ENCODE measurements at places on chromosomes 12 and 14. TPM values are rescaled to one million over a fixed set of nuclear protein-coding genes. Genes with fewer than 3 reads are reported as not detected.

ADAMTS20 gene
- total RNA-seq = not detected

TPPP2 gene
- total RNA-seq = not detected

DHRS4L2 gene
- 35.7 TPM for total RNA-seq

SLC39A2 gene
- not detected for total RNA-seq

TSHR gene
- total RNA-seq = not detected

MGAT4C gene
- not detected for total RNA-seq

KSR2 gene
- 0.08 TPM for total RNA-seq

DCN gene
- not detected for total RNA-seq

HCAR1 gene
- total RNA-seq = 38.4 TPM

GPHN gene
- total RNA-seq = 17.0 TPM

ETFBKMT gene
- total RNA-seq = 0.08 TPM

DLK1 gene
- total RNA-seq = not detected

CFAP54 gene
- not detected for total RNA-seq

DUSP16 gene
- 9.2 TPM for total RNA-seq

LMNTD1 gene
- not detected for total RNA-seq

AKAP5 gene
- 0.10 TPM for total RNA-seq

NID2 gene
- total RNA-seq = 0.23 TPM

RERG gene
- not detected for total RNA-seq

LBHD2 gene
- total RNA-seq = not detected

NOXRED1 gene
- total RNA-seq = not detected

RNFT2 gene
- total RNA-seq = 16.2 TPM

NANOG gene
- not detected for total RNA-seq

NEUROD4 gene
- not detected for total RNA-seq

FLRT2 gene
- total RNA-seq = not detected

PLA2G1B gene
- total RNA-seq = not detected

KRT85 gene
- total RNA-seq = not detected

EPYC gene
- not detected for total RNA-seq

RNF10 gene
- 88.0 TPM for total RNA-seq

DPPA3 gene
- total RNA-seq = not detected

GPR84 gene
- total RNA-seq = not detected

DAO gene
- not detected for total RNA-seq

TRHDE gene
- total RNA-seq = not detected

RECQL gene
- 11.3 TPM for total RNA-seq

NRXN3 gene
- not detected for total RNA-seq

BATF gene
- total RNA-seq = 1.0 TPM

FGF23 gene
- total RNA-seq = not detected

MRPL42 gene
- total RNA-seq = 39.5 TPM

CD69 gene
- not detected for total RNA-seq

DPY19L2 gene
- not detected for total RNA-seq

FAM90A1 gene
- not detected for total RNA-seq

AHNAK2 gene
- 1.5 TPM for total RNA-seq

LRRC10 gene
- total RNA-seq = not detected

VWF gene
- under 0.01 TPM for total RNA-seq

HDAC7 gene
- total RNA-seq = 51.7 TPM

ARHGDIB gene
- total RNA-seq = 46.1 TPM

ATL1 gene
- total RNA-seq = 1.6 TPM

SPIC gene
- total RNA-seq = not detected

DEPDC4 gene
- total RNA-seq = 1.1 TPM

POTEM gene
- total RNA-seq = 0.10 TPM

SLC5A8 gene
- total RNA-seq = not detected

KRT82 gene
- not detected for total RNA-seq
